ENCODE measurements at places on chromosomes 2 and 18. TPM values are rescaled to one million over a fixed set of nuclear protein-coding genes. Genes with fewer than 3 reads are reported as not detected.

Gene ANKAR
- total RNA-seq, result 9.2 TPM

Gene CCBE1
- total RNA-seq, result 24.9 TPM

Gene SPIRE1
- total RNA-seq, result 14.2 TPM

Gene ADAM23
- total RNA-seq, result 11.1 TPM

Gene TAF1B
- 18.3 TPM for total RNA-seq

Gene ADGRF3
- not detected for total RNA-seq

Gene CAPN14
- 0.16 TPM for total RNA-seq

Gene SLC5A7
- not detected for total RNA-seq

Gene REG1A
- not detected for total RNA-seq

Gene SNRNP27
- 27.9 TPM for total RNA-seq

Gene RRM2
- 3.2 TPM for total RNA-seq

Gene SLC38A11
- total RNA-seq, result 0.09 TPM

Gene ANKRD44
- total RNA-seq, result 9.4 TPM

Gene DNAH6
- 0.17 TPM for total RNA-seq

Gene SPDYA
- total RNA-seq, result 1.3 TPM

All from bronchial smooth muscle cell (primary cell).